ENCODE measurements at places on chromosomes 3 and 15.

DNA sequence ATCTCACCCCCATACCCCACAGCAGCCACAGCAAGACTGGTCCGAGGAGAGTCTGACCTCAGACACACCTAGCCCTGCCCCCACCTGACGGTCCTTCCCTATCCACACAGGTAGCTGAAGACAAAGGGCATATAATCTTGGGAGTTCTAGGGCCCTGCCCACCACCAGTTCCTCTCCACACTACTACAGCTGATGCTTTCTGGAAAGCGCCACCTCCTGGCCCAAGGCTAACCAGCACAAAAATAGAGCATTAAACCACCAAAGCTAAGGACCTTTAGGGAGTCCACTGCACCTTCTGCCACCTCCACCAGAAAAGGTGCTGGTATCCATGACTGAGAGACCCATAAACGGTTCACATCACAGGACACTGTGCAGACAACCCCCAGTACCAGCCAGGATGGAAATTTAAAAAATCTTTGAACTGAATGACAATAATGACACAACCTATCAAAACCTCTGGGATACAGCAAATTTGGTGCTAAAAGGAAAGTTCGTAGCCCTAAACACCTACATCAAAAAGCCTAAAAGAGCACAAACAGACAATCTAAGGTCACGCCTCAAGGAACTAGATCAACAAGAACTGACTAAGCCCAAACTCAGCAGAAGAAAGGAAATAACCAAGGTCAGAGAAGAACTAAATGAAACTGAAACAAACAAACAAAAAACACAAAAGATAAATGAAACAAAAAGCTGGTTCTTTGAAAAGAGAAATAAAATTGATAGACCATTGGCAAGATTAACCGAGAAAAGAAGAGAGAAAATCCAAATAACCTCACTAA is 122.1 kb upstream of the TPRG1 start:
- H3K27me3 ChIP-seq = no peaks in the 10 kb centered on the region
- DNase-seq = no peak
- H3K27ac ChIP-seq = no peak overlapping the region

DNA sequence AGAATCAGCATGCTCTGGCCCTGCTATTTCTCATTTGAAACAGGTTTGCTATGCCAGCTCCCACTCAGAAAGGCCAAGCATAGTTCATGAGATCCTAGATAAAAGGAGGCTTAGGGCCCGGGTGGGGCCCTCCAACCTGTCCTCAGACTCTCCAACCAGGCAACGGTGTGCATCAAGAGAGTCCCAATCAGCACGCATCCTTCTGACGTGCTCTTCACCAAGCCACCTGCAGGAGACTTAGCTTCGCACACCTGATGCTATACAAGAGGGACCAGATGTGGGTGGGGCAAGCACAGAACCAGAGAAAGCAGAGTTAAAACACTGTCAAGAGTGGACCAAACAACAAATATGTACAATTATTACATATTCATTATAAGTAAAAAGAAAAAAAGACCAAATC is 17.3 kb downstream of the STIMATE start:
- no peak overlapping the region for H3K4me3 ChIP-seq
- no peak overlapping the region for H3K27ac ChIP-seq
- no peaks in the 10 kb centered on the region for H3K27me3 ChIP-seq
- DNase-seq = no peak

- no peaks in the 10 kb centered on the region for H3K4me1 ChIP-seq
- H3K27ac ChIP-seq = no peak overlapping the region
- no peaks in the 10 kb centered on the region for H3K36me3 ChIP-seq
Observed at GRCh38 chr3:106227068-106227467, 358.3 kb upstream of the CBLB start.

DNA sequence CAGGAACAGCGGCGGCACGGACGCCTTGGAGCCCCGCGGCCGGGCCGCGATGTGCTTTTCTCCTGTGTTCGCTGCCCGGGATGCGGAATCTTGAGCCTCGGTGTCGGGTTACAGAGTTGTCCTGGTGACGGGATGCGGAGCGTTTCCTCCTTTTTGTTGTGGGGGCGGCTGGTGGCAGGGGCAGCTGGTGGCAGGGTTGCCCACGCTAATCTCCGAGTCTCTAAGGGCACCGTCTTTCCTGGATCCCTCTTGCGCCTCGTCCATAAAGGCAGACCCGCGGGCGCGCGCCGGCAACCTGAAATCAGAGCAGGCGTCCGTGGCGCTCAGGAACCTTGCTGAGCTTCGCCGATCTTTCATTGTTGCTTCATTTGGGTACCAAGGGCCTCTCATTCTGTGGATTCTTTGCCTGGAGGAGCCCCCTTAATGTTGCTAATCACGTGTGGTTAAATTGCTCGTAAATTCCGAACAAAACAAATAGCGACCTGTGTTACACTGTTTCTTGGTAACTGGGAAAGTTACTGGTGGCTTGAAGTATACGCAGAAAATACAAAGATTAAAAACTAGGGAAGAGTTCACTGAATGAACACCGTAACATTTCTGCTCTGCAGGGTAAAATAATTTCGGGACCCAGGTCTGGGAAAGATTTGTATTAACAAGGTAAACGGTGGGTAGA is 844 bp upstream of the PFN2 start:
- peak; percentile 83 for DNase-seq
- peaks cover 1% of the 10 kb centered on the region for H3K4me1 ChIP-seq
- H3K27ac ChIP-seq = peak overlapping the region; percentile 19
- H3K27me3 ChIP-seq = no peaks in the 10 kb centered on the region

DNA sequence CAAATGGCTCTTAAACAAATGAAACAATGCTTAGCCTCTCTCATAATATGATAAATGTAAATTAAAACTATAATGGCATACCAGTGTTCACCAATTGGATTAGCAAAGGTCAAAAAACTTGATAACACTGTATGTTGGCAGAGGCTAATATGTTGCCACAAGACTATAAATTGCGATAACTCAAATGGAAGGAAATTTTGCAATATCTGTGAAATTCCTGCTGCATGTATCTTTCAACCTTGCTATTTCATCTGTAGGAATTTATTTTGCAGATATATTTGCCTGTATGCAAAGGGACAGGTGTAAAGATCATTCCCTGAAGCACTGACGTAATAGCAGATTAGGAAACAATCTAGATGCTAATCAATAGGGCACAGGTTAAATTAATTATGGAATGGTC is 191.4 kb upstream of the EIF1B start:
- H3K4me3 ChIP-seq = no peak overlapping the region
- H3K36me3 ChIP-seq = no peaks in the 10 kb centered on the region
- H3K27me3 ChIP-seq = no peaks in the 10 kb centered on the region
- no peak for DNase-seq

- H3K27me3 ChIP-seq = no peaks in the 10 kb centered on the region
- peak; percentile 46 for DNase-seq
- H3K27ac ChIP-seq = peak overlapping the region; percentile 41
- H3K4me3 ChIP-seq = peak overlapping the region; percentile 72
- H3K36me3 ChIP-seq = peaks cover 9% of the 10 kb centered on the region
Observed at GRCh38 chr15:60389261-60390077, 8.3 kb downstream of the ANXA2 start.

- H3K36me3 ChIP-seq = no peaks in the 10 kb centered on the region
- H3K27ac ChIP-seq = peak overlapping the region; percentile 38
- H3K27me3 ChIP-seq = no peaks in the 10 kb centered on the region
- H3K4me1 ChIP-seq = peaks cover 3% of the 10 kb centered on the region
Observed at GRCh38 chr3:42780892-42781700, 8.0 kb upstream of the CCDC13 start.

DNA sequence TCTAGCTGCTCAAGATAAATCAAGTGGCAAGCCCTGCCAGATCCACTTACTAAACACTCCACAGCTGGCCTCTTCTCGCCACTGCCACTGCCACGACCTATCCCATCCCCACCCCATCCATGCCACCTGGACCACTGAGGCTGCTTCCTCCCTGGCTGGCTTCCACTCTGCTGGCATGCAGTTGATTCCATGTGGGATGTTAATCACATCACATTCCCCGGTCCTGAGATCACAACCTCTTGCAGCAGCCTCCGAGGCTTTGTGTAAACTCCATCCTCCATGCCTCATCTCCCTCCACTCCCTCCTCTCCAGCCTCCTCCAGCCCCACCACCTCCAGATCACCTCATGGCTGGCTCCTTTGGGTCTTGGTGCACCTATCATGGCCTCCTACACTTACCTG is 7.7 kb downstream of the NCKIPSD start:
- H3K4me1 ChIP-seq = peaks cover 16% of the 10 kb centered on the region
- H3K27me3 ChIP-seq = no peaks in the 10 kb centered on the region
- peak; percentile 31 for DNase-seq

All from mesenchymal stem cell (in vitro differentiated cells and primary cell).